HT1080 (cell line): ENCODE measurements at places on chromosomes 4 and X. TPM values are rescaled to one million over a fixed set of nuclear protein-coding genes. Genes with fewer than 3 reads are reported as not detected.
A peak's percentile ranks its signal among the peaks of the same experiment; 100 is the strongest.

GRCh38 chr4:56220261-56220660 is 167.0 kb downstream of the AASDH start:
- DNase-seq = no peak

- DNase-seq = peak; percentile 99
Observed at GRCh38 chr4:147578051-147578476, 39.1 kb upstream of the TMEM184C start.

DNA sequence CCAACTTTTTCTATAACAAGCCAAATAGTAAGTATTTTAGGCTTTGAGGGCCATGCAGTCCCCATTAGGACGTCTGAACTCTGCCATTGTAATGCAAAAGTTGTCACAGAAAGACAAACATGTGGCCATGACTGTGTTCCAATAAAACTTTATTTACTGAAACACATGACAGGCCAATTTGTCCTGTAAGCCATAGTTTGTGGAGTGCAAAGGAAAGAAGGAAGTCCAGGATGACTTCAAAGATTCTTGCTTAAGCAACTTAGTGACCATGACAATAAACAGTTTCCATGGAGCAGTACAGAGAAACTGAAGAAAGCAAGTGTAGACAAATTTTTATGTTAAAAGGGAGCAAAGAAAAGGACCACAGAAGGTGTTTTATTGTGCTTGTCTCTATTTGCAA is 35.0 kb upstream of the MYOZ2 start:
- DNase-seq = no peak

- no peak for DNase-seq
Observed at GRCh38 chr4:3634894-3635820, 102.9 kb upstream of the LRPAP1 start.

GRCh38 chrX:110665223-110666002 is 130.2 kb downstream of the CHRDL1 start:
- DNase-seq = peak; percentile 16

Gene SSX1
- 109 and 139 TPM in 2 replicates for total RNA-seq

- DNase-seq = no peak
Observed at GRCh38 chr4:8394806-8395205, 45.7 kb downstream of the ACOX3 start.

- no peak for DNase-seq
Observed at GRCh38 chr4:37445023-37445422, 200.5 kb downstream of the NWD2 start.

- no peak for DNase-seq
Observed at GRCh38 chrX:23380581-23380980, 45.9 kb downstream of the PTCHD1 start.

Gene MAGEB6B
- total RNA-seq = not detected in 2 replicates

DNA sequence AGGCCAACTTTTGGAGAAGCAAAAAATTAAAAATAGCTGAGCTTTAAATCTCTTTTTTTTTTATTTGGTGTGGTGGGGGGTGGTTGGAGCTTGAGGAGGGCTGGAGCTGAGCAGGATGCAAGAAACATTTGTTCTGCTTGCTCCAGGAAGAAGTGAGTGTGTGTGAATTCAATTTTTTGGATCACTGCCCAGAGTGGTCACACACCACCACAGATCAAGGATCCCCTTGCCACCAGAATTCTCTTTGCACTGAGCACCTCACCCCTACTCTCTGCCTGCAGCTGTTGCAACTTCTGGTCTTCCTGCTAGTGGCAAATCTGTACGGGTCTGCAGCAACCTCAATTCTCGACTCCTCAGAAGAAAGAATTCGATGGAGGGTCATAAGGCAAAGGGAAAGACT is 19.9 kb upstream of the PLP1 start:
- DNase-seq = peak; percentile 17

DNA sequence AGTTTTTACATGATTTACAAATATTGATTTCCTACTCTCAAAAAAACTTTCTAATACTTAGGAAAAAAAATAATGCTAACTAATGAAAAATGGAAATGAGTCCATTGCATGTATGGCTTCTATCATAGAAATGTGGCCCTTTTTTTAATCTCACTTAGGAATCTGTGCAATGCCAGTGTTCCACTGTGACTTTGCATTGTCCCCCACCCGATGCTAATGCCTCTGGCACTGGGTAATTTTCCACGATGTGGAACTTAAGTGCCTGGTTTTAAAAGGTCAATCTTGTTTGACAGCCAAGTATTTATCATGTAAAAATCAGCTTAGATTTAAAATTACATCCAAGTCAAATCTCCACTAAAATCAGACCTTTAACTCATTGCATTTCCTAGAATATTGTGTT is 53.1 kb downstream of the SPATA4 start:
- no peak for DNase-seq

Gene NOA1
- total RNA-seq = 21.4 and 23.5 TPM in 2 replicates

- no peak for DNase-seq
Observed at GRCh38 chrX:29643181-29643580, 572.2 kb upstream of the MAGEB2 start.

DNA sequence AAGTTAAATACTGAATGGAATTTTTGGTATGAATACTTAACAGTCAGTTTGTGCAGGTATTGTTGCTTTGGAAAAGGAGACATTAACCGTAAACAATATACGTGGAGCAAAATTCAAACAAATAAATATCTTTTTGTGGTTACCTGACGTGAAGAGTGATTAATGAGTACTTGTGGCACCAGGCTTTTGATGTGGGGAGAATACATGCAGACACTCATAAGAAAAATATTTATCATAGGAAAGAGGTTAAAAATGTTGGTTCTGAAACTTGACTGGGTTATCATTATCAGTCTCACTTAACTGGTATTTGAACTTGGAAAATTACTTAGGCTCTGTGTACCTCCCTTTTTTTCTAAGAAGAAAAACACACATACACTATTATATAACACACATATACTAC is 136.4 kb upstream of the NDST4 start:
- no peak for DNase-seq

DNA sequence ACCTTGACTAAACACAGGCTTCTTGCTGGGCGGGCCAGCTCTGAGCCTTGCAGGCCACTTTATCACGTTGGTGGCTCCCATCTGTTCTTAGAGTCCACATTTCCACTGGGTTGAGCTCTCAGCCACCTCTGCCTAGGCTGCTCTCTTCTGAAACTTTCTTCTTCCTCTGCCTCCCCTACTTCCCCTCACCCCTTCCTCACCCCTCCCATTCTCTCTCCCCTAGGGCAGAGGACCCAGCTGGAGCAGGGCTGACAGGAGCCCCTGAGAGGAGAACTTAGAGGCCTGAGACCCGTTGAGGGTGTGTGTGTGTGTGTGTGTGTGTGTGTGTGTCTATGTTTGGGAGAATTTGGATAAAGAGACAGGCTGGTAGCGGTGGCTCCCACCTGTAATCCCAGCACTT is 19.9 kb upstream of the TMSB4X start:
- no peak for DNase-seq

DNA sequence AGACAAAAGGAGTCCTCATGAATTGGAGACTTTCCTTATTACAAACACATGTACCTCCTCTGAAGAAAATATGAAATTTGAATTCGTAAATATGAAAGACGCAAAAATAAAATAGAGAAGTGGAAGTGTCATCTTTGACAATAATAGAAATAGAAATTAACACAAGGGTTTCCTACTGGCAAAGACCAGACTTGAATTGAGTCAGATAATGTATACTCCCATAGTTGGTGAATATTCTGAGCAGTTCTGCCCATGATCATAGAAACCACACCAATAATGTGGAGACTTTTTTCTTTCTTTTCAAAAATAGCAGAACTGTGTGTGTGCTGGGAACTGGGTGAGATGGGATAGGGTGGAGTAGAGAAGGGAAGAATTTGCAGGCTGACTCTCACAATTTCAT is 277.7 kb upstream of the TET2 start:
- DNase-seq = no peak

- DNase-seq = no peak
Observed at GRCh38 chrX:147741776-147742175, 169.9 kb upstream of the FMR1 start.

DNA sequence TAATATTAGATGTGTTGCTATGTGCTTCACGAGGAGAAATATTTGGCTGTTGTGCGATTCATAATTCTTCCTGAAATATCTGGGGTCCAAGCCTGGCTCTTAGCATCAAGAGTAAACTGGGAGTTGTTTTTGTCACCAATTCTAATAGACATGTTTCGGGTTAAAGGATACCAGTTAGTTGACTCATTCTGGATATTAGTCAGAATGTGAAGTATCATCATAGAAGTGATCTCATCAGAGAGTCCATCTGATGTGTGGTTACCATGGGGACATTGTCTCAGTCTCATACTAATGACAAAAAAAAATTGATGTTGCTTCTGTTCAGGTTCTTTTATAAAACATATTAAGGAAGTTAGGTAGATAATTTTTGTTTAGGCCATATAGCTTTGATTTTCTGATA is 57.2 kb upstream of the MTMR1 start:
- peak; percentile 77 for DNase-seq

Gene FATE1
- total RNA-seq = not detected in 2 replicates

DNA sequence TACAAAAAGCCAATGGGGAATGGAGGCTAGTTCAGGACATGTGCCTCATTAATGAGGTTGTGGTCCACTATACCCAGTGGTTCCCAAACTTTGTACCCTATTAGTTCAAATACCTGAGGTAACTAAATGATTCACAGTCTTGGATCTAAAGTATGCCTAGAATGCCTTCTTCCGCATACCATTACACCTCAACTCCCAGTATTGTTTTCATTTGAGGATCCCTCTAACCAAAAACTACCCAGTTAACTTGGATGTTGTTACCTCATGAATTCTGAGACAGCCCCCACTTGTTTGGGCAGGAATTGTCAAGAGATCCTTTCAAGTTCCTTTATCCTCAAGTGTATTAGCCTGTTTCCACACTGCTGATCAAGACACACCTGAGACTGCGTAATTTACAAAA is 439.2 kb downstream of the PCDH10 start:
- no peak for DNase-seq

Gene RAB40A
- not detected in 2 replicates for total RNA-seq

Gene RPA4
- total RNA-seq = not detected in 2 replicates

Gene AFM
- total RNA-seq = not detected in 2 replicates

- DNase-seq = no peak
Observed at GRCh38 chr4:147928400-147928799, 196.5 kb downstream of the ARHGAP10 start.
